ENCODE measurements at places on chromosomes 4 and X. TPM values are rescaled to one million over a fixed set of nuclear protein-coding genes. Genes with fewer than 3 reads are reported as not detected.

- no peak for DNase-seq
Measured at GRCh38 chrX:2464677-2465166, 36.1 kb downstream of the DHRSX start.

The NWD2 gene
- total RNA-seq = not detected

The COPS4 gene
- 84.7 TPM for total RNA-seq

The OFD1 gene
- 20.1 TPM for total RNA-seq
